ENCODE measurements at places on chromosomes 11 and 22.

DNA sequence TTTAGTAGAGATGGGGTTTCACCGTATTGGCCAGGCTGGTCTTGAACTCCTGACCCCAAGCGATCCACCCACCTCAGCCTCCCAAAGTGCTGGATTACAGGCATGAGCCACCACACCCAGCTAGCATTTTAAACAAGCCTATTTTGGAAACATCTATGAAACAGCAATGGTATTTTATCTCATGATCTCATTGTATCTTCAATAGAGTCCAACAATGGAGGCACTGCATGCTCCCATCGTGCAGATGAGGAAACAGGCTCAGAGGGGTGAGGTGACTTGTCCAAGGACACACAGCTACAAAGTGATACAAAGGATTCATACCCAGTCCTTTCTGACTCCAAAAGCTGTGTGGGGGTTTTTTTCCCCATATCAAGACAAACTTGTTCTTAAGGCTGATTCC, 39.0 kb upstream of the RTL6 start:
- DNase-seq = no peak

- DNase-seq = no peak
Measured at GRCh38 chr11:113574586-113574985, 99.4 kb upstream of the DRD2 start.

DNA sequence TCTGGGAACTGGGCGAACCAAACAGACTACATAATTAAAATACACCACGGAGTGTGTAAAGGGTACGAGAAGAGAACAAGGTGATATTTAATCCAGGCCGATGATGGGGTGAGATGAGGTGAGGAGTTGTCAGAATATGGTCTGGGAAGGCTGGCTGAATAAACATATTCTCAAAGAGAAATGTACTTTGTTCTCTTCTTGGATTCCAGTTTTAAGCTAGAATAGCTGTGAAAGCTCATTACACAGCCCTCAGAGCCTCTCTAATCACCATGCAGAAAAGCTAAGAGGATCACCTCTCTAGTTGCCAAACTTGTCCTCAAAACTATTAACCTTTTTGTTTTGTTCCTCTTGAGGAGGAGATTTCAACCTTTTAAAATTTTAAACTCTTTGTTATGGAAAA, 89.8 kb downstream of the ATG16L2 start:
- no peak for DNase-seq

DNA sequence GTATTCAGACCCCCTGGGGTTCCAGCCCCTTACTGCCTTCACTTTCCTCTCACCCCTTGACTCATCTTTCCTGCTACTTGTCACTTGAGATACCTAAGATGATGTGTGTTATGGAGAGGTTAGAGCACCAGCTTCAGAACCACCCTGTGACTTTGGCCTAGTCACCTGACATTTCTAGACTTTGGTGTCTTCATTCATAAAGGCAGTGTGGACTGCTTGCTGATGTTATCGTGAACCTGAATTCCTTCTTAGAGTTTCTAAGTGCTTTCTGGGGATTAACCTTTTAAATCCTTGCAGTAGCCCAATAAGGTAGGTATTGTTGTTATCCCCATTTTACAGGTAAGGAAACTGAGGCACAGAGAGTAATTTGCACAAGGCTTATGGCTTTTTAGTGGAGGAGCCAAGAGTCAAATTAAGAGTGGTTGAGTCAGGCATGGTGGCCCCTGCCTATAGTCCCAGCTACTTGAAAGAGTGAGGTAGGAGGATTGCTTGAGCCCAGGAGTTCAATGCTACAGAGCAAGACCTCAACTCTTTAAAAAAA, 5.1 kb upstream of the BBS1 start:
- DNase-seq = no peak
